ENCODE measurements at places on chromosomes 12 and 14.

GRCh38 chr12:52378091-52378490, 7.4 kb downstream of the KRT84 start:
- no peak for DNase-seq

- DNase-seq = no peak
Measured at GRCh38 chr14:71121711-71122110, 214.5 kb downstream of the PCNX1 start.

DNA sequence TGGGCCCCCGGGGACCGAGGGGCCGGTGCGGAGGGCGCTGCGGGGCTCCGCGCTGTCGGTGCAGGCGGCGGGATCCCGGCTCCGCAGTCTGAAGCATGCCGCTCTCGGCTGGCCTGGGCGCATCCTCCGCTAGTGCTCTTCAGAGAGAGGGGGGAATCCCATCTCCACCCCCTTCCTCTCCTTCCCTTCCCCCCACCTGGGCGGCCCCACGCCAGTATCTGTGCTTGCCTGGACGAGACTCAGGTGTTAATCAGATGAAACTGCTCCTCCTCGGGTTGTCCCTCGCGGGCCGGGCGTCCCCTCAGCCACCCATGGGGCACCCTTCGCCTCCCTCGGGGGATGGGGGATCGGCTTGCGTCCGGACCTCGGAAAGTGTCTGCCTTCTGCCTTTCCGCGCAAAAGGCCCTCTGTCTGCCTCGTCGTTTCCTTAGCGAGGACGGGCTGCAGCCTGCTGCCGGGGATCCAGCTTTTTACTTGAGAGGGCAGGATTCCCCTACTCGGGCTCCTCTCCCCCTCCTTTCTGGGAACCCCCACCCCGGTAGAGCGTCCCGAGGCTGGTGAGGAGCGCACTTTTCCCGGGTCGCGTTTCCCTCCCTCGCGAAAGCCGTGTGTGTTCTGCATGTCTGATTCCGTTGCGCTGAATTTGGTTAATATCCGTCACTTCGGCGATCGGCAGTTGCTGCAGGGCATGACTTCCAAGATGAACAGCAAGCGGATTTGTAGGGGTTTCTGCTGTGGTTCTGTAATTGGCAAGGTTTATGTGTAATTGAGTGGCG, 1.1 kb downstream of the GPHN start:
- DNase-seq = peak; percentile 50

DNA sequence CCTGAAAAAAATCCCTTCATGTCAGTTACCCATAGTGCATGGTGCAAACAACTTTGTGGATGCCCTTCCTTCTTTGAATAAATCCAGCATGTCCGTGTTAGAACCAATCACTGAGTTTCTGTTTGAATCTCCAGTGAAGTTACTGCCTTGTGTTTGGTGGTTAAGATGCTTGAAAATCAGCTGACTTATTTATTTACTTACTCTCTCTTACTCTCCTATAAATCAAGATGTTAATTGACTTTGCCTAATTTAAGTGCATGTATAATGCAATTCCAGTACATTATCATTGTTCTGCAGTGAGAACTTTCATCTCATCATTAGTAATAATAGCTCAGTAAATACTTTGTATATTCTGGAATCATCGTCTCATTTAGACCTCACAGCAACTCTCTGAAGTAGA, 114.2 kb downstream of the ESRRB start:
- DNase-seq = no peak

- DNase-seq = no peak
Measured at GRCh38 chr14:100530270-100531072, 56.7 kb downstream of the BEGAIN start.

- peak; percentile 84 for DNase-seq
Measured at GRCh38 chr12:72346363-72346944, 74.3 kb downstream of the TRHDE start.

GRCh38 chr14:36857136-36857535, 195.5 kb downstream of the PAX9 start:
- DNase-seq = no peak

GRCh38 chr12:72468505-72468904, 196.3 kb downstream of the TRHDE start:
- DNase-seq = peak; percentile 98

DNA sequence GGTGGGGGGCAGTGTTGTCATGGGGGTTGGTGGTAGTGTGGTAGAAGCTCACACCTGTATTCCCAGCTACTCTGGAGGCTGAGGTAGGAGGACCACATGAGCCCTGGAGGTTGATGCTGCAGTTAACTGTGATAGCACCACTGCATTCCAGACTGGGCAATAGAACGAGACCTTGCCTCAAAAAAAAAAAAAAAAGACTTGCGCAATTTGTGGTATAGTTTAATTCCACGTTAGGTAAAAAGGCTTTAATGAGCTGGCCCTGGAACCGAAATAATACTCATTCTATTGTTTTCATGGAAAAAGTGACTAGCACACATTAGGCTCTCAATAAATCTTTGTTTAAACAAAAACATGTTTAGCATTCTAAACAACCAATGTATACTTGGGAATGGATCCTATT, 25.4 kb upstream of the NAP1L1 start:
- DNase-seq = no peak

DNA sequence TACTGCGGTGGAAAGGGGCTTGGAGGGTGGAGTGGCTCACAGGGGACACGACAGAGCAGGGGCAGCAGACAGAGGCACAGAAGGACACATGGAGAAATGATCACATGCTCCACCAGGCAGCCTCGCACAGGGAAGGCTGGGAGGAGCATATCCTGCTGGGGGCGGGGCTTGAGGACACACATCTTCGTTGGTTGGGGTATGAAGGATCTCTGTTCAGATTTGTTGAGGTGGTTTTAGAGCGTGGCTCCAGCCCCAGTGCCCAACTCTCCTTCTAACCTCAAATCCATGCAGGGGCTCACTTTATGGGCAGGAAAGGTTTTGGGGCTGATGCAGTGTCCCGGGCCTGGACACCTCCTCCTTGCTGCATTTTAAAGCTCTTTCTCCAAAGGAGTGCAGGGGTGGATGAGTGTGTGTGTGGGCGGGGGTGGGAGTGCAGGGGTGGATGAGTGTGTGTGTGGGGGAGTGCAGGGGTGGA, 733 bp upstream of the P3H3 start:
- DNase-seq = peak; percentile 96

- peak; percentile 60 for DNase-seq
Measured at GRCh38 chr12:65742018-65743010, 82.0 kb upstream of the HMGA2 start.

- DNase-seq = peak; percentile 41
Measured at GRCh38 chr14:64968651-64969050, 3.5 kb downstream of the RAB15 start.

GRCh38 chr12:120835304-120835612, 68.9 kb downstream of the SPPL3 start:
- no peak for DNase-seq

DNA sequence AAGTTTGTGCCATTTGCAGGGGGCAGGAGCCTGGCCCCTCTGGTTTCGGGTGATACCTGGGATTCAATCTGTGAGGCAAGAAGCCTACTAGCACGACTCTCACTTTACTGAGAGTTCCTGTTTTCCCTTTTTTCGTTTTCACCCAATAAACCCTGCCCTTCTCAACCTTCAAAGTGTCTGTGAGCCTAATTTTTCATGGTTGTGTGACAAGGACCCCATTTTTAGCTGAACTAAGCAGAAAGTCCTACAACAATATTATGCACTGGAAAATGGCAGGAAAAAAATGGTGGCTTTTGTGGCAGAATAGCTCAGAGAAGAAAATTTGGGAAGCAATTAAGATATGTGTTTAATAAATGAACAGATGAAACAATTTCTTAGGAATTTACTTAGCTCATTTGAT, 432.1 kb downstream of the C12orf50 start:
- DNase-seq = no peak

DNA sequence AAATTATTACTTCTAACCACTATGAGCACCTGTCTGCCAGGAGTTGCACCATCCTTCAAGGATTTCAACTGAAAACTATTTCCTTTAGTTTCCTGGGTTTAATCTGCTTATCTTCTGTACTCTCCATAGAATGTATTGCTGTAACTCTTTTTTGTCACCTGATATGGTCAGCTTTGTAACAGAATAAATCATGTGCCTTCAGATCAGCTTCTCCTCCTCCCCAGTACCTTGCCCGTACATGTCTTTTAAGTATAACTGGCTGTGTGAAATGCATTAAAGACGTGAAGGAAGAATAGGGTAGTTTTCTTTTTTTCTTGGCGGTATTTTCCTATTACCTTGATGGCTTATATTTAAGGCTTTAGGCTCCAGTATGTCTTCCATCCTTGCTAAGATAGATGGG, 200.3 kb upstream of the NAV3 start:
- no peak for DNase-seq

DNA sequence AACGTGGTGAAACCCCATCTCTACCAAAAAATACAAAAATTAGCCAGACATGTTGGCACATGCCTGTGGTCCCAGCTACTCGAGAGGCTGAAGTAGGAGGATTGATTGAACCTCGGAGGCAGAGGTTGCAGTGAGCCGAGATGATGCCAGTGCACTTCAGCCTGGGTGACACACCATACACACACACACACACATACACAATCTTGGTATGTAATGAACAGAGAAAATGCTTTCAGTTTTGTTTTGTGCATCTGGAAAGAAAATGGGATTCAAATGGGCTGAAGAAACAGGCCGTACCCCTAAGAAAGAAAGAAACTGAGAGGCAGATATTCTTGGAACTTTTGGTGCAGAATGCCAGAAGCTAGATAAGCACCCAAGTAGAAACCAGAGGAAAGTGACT, 107.2 kb downstream of the PDE3A start:
- DNase-seq = no peak

- DNase-seq = no peak
Measured at GRCh38 chr12:62256408-62257096, 3.7 kb upstream of the USP15 start.

GRCh38 chr14:32564596-32564995, 235.5 kb downstream of the AKAP6 start:
- DNase-seq = no peak

DNA sequence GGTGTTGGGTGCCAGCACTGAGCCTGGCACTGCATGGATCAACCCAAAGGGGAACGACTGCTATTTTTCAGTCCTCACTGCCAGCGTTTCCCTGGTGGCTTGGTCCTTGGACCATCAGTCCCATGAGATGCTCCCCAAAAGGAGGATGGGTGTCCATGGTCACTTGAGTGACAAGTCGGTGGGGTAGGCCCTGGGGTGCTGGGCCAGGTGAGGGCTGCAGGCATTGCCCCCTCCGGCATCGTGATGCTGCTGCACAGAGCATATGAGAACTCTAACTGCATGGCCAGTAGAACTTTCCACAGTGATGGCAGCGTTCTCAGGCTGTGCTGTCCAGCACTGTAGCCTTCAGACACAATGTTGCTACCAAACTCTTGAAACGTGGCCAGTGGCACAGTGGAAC, 16.2 kb downstream of the SETD1B start:
- DNase-seq = no peak

DNA sequence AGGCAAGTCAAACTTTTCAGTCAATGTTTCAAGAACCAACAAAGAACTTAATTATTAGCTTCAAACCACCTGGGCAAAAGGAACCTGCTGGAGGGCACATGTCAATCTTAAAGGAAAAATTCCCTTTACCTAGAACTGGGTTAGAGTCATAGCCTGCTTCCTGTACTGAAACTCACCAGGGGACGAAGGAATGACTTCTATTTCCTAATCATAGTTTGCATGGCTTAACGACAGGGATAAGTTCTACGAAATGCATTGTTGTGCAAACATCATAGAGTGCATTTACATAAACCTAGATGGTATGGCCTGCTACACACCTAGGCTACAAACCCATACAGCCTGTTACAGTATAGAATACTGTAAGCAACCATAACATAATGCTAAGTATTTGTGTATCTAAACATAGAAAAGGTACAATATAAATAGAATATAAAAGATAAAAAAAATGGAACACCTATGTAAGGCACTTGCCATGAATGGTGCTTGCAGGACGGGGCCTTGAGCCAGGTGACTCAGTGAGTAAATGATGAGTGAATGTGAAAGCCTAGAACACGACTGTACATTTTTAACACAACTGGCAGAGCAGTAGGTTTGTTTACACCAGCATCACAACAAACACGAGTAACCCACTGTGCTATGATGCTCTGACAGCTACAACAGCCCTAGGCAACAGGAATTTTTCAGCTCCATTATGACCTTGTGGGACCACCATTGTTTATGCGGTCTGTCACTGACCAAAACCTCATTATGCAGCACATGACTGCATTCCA, 234.9 kb upstream of the CAND1 start:
- no peak for DNase-seq

GRCh38 chr12:11768233-11768965, 118.9 kb downstream of the ETV6 start:
- no peak for DNase-seq

DNA sequence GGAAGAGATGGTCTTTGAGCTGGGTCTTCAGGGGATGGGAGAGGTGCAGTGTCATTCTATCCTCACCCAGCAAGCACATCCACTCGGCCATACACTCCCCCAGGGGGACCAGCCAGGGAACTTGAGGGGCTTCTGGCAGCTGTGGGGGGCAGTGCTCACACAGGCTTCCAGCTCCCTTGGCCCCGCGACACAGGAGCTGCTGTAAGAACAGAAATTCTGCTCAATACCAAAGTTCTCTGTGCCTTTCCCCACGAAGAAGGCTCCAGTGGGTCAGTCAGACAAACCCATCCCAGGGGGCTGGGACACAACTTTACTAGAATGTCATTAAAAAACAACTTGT, 289.1 kb upstream of the RTL1 start:
- no peak for DNase-seq

GRCh38 chr12:111749391-111749790, 17.3 kb upstream of the ALDH2 start:
- no peak for DNase-seq

- DNase-seq = no peak
Measured at GRCh38 chr14:82642425-82642824, 1108.8 kb upstream of the SEL1L start.

DNA sequence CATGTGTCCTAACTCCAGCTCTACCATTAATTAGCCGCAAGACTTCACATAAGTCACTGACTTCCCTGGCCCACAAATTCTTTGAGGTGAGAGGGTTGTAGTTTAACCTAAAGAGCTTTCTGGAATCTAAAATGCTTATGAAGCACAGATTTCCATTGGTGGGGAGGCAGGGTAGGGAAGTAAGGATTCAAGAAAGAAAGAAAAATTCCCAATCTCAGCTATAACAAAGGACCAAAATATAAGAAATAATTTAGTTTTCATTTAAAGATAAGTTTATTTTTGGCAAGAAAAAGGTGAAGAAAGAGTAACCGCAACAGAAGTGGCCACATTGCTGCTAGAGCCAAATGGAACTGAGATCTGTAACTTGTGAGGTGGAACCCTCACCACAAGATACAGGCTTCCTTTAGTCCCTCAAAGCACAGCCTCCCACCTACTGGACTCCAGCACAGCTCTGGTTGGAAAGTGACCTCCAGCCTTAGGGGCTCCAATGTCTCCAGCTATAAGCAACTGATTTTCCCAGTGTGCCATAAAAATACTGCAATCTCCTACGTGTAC, 23.6 kb downstream of the DAD1 start:
- no peak for DNase-seq

GRCh38 chr12:41293011-41293410, 104.9 kb downstream of the PDZRN4 start:
- no peak for DNase-seq

DNA sequence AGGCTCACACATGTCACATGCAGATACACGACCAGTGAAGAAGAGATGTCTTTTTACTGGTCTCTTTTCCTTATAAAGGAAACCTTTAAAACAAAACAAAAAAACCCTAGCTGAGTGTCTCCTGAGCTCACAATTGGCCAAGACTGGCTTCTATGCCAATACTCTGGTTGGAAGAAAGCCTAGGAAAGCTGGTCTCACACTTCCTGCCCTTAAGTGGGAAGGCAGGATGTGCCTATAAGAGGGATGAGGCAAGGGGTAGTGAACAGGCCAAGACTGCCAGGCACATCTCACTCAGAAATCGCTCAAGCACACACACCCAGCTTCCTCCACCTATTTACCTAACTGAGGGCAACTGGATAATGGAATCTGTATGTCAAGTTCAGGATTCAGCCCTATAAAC, 50.0 kb downstream of the SOCS2 start:
- DNase-seq = no peak
